ENCODE measurements at places on chromosomes 7 and 10.

GRCh38 chr7:112296432-112296831, 89.9 kb downstream of the ZNF277 start:
- H3K36me3 ChIP-seq, result no peaks in the 10 kb centered on the region
- H3K4me3 ChIP-seq, result no peak overlapping the region
- H3K4me1 ChIP-seq, result no peaks in the 10 kb centered on the region
- no peak for DNase-seq
- no peak overlapping the region for H3K27ac ChIP-seq

DNA sequence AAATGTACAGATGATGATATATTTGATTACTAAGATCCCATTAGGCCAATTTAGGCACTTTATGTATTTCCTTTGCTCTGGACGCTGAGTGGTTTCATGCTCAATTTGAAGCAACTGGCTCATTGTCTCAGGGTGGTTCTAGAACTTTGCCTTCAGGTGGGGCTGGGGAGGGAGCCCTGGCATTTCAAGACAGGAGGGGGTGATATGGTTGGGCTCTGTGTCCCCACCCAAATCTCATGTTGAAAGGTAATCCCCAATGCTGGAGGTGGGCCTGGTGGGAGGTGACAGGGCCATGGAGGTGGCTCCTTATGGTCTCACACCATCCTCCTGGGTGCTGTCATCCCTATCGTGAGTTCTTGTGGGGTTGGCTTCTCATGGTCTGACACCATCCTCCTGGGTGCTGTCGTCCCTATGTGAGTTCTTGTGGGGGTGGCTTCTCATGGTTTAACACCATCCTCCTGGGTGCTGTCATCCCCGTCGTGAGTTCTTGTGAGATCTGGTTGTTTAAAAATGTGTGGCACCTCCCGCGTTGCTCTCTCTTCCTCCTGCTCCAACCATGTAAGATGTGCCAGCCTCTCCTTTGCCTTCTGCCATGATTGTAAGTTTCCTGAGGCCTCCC, 151.5 kb upstream of the KLF6 start:
- no peaks in the 10 kb centered on the region for H3K36me3 ChIP-seq
- DNase-seq, result no peak
- no peaks in the 10 kb centered on the region for H3K27me3 ChIP-seq
- no peaks in the 10 kb centered on the region for H3K4me1 ChIP-seq
- H3K27ac ChIP-seq, result peak overlapping the region; percentile 79

DNA sequence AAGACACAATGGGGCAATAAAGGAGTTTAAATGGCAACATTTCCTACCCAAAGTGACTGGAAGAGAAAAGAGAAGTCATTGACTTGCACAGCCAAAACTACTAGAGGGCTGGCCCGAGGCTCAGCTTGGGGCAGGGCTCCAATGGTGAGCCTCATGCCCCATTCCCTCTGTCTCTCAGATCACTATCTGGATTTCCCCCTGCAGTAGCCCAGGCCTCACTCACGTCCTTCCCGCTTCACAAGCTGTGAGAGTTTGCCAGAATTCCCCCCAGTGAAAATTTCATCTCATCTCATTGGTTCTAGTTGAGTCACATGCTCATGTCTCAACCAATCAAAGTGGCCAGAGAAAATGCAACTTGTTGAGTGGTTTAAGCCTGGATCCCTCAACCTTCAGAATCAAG, 181.3 kb downstream of the WDR11 start:
- peaks cover 9% of the 10 kb centered on the region for H3K27me3 ChIP-seq
- H3K27ac ChIP-seq, result no peak overlapping the region
- no peak for DNase-seq
- no peaks in the 10 kb centered on the region for H3K36me3 ChIP-seq
- H3K4me3 ChIP-seq, result no peak overlapping the region

- no peak overlapping the region for H3K4me3 ChIP-seq
- H3K4me1 ChIP-seq, result no peaks in the 10 kb centered on the region
- H3K27ac ChIP-seq, result no peak overlapping the region
- peaks cover 7% of the 10 kb centered on the region for H3K27me3 ChIP-seq
- DNase-seq, result no peak
Measured at GRCh38 chr7:26574476-26574875, 282.8 kb downstream of the SNX10 start.

DNA sequence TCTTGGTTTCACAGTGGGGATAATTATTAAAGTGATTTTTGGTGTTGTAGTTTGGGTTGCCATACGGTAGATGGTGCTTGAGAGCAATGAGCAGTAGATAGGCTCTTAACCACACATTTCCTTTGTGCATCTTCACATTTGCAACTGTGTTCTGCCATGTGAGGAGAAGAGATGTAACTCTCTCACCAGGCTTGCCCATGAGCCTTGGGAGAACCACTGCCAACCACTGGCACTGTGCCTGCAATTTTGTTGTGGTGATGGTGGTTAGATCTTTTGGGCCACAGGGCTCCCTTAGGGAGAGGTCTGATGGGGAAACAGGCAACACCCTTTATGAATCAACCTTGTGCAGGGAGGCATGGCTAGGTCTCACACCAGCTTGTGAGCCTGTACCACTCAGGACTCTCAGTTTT, 204.3 kb downstream of the CCDC7 start:
- H3K36me3 ChIP-seq, result no peaks in the 10 kb centered on the region
- no peak for DNase-seq
- no peaks in the 10 kb centered on the region for H3K27me3 ChIP-seq
- H3K4me1 ChIP-seq, result no peaks in the 10 kb centered on the region
- no peak overlapping the region for H3K27ac ChIP-seq
- H3K4me3 ChIP-seq, result no peak overlapping the region
